ENCODE measurements at places on chromosomes 12 and 14.

GRCh38 chr12:63912651-63913050 lies 68.2 kb downstream of the SRGAP1 start:
- no peaks in the 10 kb centered on the region for H3K36me3 ChIP-seq
- no peak overlapping the region for H3K4me3 ChIP-seq
- H3K27me3 ChIP-seq, result peaks cover 6% of the 10 kb centered on the region
- no peak overlapping the region for H3K27ac ChIP-seq

GRCh38 chr12:254039-254438 lies 8.6 kb downstream of the SLC6A13 start:
- H3K27me3 ChIP-seq, result peaks cover 10% of the 10 kb centered on the region
- no peak overlapping the region for H3K27ac ChIP-seq
- no peaks in the 10 kb centered on the region for H3K36me3 ChIP-seq
- H3K4me1 ChIP-seq, result no peaks in the 10 kb centered on the region

DNA sequence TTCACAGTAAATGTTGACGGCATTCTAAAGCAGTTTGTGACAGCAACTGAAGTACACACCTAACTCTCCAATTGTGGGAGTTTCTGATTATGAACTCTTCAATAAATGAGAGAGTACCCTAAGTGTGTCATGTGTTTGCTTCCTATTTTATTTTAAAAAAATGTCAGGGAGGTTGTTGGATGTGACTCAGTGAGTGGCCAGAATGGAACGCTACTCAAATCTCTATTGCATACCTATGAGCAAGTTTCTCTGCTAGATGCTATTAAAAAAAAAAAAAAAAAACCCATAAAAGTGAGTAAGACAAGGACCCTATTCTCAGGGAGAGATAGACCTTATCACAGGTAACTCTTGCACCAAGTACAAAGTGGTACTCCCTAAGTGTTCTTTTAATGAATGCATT lies 256.6 kb downstream of the BTG1 start:
- no peak overlapping the region for H3K4me3 ChIP-seq
- no peaks in the 10 kb centered on the region for H3K27me3 ChIP-seq
- no peak for DNase-seq
- no peaks in the 10 kb centered on the region for H3K36me3 ChIP-seq
- no peak overlapping the region for H3K27ac ChIP-seq

DNA sequence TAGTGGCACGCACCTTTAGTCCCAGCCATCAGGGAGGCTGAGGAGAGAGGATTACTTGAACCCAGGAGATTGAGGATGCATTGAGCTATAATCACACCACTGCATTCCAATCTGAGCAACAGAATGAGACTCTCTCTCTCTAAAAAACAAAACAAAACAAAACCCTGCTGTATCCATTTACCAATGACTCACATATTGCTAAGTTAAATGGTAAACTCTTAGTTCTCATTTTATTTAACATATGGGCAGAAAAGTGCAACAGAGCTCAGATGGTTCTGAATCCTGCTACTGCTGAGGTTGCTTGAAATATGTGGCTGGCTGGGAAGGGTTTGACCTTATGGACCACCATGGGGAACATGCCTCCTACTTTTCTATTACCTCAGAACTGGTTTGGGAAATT lies 33.7 kb upstream of the CCNT1 start:
- no peak overlapping the region for H3K4me3 ChIP-seq
- peaks cover 8% of the 10 kb centered on the region for H3K27me3 ChIP-seq
- H3K27ac ChIP-seq, result no peak overlapping the region

GRCh38 chr12:62605981-62606380 lies 139.4 kb downstream of the MON2 start:
- peaks cover 4% of the 10 kb centered on the region for H3K27me3 ChIP-seq
- DNase-seq, result no peak

- peaks cover 4% of the 10 kb centered on the region for H3K27me3 ChIP-seq
- H3K4me1 ChIP-seq, result peaks cover 18% of the 10 kb centered on the region
- H3K36me3 ChIP-seq, result no peaks in the 10 kb centered on the region
Measured at GRCh38 chr14:74947353-74948227, 7.8 kb downstream of the PGF start.

GRCh38 chr12:69338120-69338859 lies 9.9 kb upstream of the LYZ start:
- H3K4me1 ChIP-seq, result peaks cover 5% of the 10 kb centered on the region
- peaks cover 14% of the 10 kb centered on the region for H3K27me3 ChIP-seq
- DNase-seq, result no peak
- H3K36me3 ChIP-seq, result no peaks in the 10 kb centered on the region
- H3K27ac ChIP-seq, result no peak overlapping the region

DNA sequence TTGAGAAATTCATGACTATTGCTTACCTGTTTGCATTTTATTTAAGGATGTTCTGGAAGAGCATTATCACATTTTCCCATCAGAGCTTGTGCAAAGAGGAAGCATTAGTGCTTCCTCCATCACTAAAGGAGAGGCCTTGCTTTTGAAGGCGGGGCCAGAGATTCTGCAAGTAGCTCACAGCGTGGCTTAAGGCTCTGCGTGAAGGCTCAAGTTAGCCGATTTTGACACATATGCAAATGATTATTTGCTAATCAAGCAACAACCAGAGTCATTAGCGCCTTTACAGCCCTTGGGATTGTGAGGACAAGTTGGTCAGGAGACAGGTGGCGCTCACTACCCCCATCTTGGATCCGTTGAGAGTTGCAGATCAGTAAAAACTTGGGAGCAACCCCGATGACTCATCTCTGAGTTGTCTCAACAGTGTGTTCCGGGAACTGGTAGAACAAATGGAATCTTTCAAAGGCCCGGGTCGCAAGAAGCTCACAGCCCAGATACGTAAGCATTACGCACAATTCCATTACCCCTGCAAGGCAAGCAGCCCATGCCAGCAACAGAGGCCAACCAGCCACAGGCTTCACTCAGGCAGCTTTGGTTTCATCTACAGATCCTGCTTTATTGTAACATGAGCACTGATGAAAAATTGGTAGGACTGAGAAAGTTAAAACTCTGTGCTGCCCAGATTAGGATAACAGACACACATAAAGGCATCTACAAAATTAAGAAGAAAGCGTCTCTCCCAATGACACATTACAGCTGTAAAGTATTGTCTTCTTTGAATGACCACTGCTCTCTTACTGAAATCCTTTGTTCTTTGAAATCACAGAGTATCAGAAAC lies 34.9 kb upstream of the SPTSSA start:
- H3K36me3 ChIP-seq, result no peaks in the 10 kb centered on the region
- H3K27me3 ChIP-seq, result peaks cover 1% of the 10 kb centered on the region
- DNase-seq, result no peak
- H3K4me3 ChIP-seq, result no peak overlapping the region
- H3K4me1 ChIP-seq, result no peaks in the 10 kb centered on the region
- H3K27ac ChIP-seq, result no peak overlapping the region
